Stimulated activated CD8-positive, alpha-beta memory T cell treated with anti-CD3 and anti-CD28 coated beads, Interleukin-4, amount 100 ng/mL, for 1 hour (primary cell): ENCODE measurements at places on chromosomes 4 and X.
A peak's percentile ranks its signal among the peaks of the same experiment; 100 is the strongest.

- DNase-seq: no peak
Measured at GRCh38 chrX:139842326-139843185, 90.3 kb downstream of the ATP11C start.

- no peak for DNase-seq
Measured at GRCh38 chrX:115367455-115367854, 77.9 kb downstream of the LUZP4 start.

GRCh38 chr4:48152259-48152658 is 18.2 kb upstream of the TXK start:
- DNase-seq: no peak

GRCh38 chr4:74499986-74500781 is 55.2 kb downstream of the AREG start:
- DNase-seq: no peak

DNA sequence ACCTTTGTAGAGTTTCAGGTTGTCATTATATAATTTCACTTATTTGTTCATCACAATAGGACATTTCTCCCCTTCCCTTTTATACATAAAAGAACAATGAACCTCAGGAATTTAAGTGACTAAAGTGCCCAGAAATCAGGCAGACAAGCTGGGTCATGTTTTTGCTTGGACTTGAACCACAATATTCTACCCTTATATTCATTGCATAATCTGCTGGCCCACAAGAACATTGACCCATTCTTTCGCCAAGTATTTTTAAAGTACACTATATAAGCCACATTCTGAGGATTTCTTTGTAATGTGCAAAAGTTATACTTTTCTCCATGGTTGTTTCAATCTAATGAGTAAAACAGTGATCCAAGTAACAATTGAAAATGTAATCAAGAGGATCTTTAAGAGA is 637.5 kb upstream of the SLIT2 start:
- DNase-seq: no peak

- no peak for DNase-seq
Measured at GRCh38 chrX:95836517-95836916, 848.1 kb upstream of the DIAPH2 start.

GRCh38 chrX:13076176-13076961 is 31.9 kb upstream of the FAM9C start:
- DNase-seq: no peak

DNA sequence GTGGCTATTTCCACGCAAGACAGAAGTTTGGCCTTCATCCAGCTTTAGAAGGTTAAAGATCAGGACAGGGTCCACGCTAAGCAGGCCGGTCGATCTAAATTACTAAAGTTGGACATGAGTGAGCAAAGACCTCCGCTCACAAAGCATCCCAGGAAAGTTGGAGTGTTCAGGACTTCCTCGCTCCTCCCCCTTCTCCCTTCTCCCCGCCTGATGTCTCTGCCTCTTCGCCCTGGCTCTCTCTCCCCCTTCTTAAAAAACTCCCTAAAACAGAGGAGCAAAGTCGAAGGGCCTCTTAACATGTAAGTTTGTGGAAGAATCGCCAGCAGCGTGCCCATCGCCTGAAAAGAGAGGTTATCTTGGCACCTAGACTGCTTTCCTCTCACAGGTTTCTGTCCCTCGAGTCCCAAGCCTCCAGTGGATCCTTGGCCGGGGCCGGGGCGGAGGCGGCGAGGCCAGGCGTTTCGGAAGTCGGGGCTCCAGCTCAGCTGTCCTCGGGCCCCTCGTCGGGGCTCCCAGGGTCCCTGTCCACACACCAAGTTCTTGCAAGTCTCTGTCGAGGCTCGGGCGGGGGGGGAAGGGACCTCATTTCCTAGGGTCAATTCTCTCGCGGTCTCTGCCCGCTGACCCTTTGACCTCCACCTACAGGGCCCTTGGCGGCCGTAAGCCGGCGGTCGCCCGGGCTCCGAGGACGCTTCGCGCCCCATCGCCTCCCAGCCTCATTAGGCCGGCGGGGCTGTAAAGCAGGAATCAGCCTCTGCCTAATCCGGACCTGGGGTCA is 7.6 kb downstream of the ZIC3 start:
- DNase-seq: no peak

DNA sequence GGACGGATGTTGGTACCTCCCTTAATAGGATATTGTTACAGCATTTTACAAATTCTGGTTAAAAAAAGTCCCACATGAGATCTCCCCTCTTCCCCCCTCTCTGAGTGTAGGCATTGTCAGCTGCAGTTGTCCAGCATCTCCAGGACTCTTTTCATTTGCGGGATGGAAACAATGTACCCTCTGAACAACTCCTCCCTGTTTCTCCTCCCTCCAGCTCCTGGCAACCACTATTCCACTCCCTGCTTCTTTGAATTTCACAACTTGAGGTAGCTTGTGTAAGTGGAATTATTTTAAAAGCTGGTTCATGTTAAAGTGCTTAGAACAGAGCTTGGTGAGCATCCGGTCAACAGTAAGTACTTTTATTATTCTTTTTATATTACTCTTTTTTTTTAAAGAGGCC is 69.8 kb downstream of the TBL1X start:
- DNase-seq: no peak

GRCh38 chr4:17092736-17093437 is 194.4 kb upstream of the LDB2 start:
- DNase-seq: no peak

DNA sequence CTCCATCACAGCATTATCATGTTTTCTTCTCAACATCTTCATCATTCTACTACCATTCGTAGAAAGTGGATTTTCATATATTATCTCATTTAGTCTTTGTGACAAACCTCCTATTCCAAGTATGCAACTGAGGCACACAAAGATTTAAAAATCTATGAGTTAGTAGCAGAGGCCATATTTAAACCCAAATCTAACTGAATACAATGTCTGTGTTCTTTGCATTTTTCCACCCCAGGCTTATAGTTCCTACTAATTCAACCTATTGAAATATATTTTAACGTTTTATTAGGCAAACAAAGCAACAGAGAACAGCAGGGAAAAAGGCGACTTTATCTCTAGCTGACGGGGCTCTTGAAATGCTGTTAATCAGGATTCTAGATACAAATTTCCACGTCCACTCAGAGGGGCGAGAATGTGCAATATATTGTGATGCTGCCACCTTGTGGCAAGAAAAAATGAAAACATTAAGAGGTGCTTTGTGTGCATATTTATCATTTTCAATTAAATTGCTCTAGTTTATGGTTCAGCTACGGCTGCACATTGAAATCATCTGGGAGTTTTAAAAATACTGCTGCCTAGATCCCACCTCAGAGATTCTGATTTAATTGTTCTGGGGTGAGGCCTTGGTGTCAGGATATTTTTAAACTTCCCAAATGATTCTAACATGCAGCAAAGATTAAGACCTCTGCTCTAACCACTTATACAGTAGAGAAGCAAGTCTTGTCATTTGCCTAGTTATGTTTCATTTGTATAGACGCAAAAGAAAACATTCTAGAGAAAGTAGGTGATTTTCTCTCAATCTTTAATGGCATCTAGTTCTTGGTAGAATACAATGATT is 315.9 kb downstream of the MAPK10 start:
- no peak for DNase-seq

- no peak for DNase-seq
Measured at GRCh38 chrX:49108641-49109040, 14.9 kb downstream of the GPKOW start.

- DNase-seq: no peak
Measured at GRCh38 chr4:110639207-110640090, 16.6 kb upstream of the PITX2 start.

DNA sequence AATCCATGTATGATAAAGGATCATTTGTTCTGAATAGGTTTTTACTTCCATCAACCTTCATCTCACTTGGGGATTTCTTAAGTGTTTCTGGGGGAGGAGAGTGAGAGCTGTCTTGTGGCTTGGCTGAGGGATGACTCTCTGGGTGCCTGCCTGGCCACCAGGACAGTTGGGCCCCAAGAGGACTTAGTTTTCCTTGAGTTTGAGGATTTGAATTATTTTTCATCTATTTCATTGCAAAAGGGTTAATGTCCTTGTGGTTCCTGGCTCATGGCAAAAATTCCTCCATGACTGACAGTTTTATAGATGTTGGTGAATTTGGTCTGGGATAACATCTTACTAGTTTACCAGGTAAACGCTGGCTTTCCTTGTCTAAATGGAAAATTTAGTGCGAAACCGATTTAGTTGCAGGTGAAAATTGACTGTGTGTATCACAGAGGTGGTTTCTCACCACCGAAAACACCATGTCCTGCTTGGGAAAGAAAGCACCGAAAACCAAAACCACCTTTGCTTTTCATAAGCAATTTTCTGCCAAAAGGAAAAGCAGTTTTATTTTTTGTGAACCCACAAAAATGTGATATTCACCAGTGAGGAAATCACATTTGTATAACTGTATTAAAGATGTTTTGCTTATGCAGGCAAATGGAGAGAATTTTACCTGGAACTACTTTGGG is 331.3 kb upstream of the SFRP2 start:
- no peak for DNase-seq

DNA sequence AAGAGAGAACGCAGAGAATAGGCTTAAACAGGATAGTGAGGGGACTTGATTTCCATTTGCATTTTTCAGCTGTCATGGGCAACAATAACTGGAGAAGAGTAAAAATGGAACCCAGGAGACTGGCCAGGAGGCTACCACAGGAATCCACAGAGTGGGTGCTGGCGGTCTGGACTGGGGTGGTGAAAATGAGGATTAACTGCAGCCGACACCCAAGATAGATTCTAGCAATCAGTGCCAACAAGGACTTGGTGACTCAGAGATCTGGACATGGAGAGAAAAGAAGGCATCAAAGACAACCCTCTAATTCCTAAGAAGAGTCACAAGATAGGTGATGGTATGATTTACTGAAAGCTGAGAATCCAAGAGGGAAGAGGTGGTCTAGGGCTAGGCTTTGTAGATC is 102.8 kb downstream of the ATP8A1 start:
- no peak for DNase-seq

- DNase-seq: peak; percentile 21
Measured at GRCh38 chr4:9703391-9703790, 78.0 kb upstream of the DRD5 start.

DNA sequence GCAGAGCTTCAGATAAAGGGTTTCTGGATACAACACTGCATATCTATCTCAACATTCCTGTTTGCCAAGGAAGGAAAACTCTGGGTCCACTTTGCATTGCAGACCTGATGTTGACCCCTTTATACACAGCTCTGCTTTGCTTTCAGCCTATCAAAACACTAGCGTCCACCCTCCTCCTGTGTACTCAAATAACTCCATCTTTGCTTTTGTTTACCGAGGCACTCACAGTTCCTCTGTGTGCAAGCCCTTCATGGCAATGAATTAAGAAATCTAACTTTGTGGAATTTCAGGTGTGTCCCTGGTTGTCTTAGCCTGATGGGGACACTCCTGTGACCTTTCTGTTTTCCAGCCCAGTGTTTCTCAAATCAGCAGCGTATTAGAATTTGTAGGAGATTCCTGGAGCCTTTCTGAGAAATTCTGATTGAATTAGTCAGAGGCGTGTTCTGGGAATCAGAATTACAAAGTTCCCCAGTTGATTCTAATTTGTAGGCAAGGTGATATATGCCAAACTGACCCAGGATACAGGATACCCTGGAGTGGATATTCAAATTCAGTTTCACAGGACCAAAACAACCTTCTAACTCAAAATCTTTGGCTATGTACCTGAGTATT is 68.6 kb downstream of the DTHD1 start:
- DNase-seq: no peak

DNA sequence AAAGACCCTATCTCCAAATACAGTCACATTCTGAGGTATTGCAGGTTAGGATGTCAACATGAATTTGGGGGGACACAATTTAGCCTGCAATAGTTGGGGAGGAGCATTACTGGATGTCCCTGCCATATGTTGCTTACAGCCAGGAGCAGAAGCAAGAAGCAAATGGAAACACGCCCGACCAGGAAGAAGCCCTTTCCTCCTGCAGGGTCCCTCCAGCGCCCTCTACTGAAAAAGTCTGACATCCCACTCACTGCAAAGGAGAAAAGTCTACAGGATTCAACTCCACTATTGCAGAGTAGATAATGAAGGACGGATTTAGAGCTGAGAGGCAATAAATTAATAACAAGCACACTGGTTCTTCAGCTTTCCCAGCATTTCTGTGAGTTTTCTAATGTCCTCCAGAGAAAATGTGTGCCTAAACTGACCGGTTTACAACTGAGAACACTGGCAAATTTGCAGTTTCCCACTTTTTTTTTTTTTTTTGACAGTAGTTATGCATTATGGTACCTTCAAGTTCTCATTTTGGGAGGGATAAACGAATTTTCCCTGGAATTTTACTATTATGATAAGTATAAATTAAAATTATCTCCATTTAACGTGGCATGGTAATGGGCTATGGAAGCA is 31.7 kb downstream of the COQ2 start:
- peak; percentile 31 for DNase-seq

DNA sequence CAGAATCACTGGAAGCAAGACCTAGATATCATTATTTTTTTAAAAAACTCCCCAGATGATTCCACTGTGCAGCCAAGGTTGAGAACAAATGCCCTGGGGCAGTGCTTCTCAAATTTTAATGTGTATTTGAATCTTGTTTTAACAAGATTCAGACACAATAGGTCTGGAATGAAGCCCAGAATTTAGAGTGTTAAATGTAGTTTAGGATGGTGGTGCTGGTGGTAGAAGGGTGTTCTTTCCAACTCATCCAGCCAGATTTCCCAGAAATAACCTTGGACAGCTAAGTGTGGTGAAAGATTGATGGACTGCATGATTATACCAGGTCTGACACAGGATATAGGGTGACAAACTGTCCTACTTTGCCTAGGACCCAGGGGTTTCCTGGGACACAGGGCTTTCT is 120.1 kb upstream of the MED14 start:
- DNase-seq: no peak

DNA sequence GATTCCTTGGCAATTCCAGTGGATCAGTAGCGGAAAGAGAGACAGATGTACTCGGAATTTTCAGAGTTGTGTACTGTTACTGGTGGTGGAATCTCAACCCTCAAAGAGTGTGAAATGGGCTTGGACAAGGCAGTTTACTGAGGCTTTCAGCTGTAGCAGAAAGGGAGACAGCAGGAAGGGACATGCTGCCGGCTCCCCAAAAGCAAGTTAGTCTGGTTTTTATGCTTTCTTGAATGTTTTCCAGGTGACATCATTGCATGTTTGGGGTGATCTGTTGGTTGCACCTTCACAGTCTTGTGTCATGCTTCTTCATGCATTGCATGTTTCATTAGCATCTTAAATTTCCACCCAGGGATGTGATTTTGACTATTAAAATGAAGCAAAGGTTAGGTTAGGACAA is 1282.2 kb downstream of the ADGRL3 start:
- no peak for DNase-seq

GRCh38 chr4:23373261-23373660 is 516.6 kb downstream of the PPARGC1A start:
- DNase-seq: no peak

GRCh38 chr4:41432881-41433280 is 105.1 kb upstream of the LIMCH1 start:
- no peak for DNase-seq

- DNase-seq: no peak
Measured at GRCh38 chr4:74942918-74943253, 10.0 kb downstream of the PARM1 start.
